Fibroblast of mammary gland (primary cell): ENCODE measurements at places on chromosomes 16 and 17.
A peak's percentile ranks its signal among the peaks of the same experiment; 100 is the strongest.

GRCh38 chr17:9859781-9860180, 34.1 kb downstream of the GLP2R start:
- DNase-seq: no peak

- no peak for DNase-seq
Measured at GRCh38 chr17:48598736-48599135, 5.2 kb upstream of the HOXB5 start.

DNA sequence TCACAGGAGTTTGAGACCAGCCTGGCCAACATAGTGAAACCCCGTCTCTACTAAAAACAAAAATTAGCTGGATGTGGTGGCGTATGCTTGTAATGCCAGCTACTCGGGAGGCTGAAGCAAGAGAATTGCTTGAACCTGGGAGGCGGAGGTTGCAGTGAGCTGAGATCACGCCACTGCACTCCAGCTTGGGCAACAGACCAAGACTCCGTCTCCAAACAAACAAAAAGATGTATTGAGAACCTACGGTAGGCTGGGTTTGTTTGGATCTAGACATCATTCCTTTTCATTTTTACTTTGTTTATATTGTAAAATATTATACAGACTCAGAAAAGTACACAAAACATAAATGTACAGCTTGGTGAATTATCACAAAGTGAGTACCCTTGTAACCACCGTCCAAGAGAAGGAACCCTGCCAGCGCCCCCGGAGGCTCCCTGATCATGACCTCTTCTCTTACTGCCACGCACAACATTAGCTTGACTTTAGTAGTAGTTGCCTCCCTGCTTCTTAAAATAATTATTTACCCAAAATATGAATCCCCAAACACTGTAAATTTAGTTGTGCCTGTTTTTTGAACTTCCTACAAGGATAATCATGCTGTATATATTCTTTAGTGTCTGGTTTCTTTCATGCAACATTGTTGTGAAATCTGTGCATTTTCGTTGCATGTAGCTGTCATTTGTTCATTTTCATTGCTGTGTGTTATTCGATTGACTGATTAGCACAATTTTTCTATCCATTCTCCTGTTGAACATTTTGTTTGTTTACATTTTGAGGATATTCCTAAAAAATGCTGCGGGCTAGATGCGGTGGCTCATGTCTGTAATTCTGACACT, 56.5 kb downstream of the KSR1 start:
- DNase-seq: no peak

DNA sequence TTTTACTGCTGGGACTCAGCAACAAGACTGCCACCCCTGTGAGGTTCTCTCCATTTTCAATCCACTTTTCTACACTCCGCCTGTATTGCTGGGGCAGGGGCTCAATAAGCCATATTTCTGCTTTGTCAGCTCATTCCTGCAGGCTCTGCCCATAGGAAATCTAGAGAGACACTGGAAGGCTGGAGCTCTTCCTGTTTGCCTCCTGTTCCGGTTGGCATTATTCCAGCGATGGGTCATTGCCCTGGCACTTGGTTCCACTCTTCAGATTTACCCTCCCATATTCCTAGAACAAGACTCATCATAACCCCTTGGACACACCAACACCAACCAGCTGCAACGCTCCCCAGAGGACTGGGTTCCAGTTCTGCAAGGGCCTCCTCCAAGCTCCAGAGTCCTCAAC, 210.4 kb downstream of the CA10 start:
- no peak for DNase-seq

DNA sequence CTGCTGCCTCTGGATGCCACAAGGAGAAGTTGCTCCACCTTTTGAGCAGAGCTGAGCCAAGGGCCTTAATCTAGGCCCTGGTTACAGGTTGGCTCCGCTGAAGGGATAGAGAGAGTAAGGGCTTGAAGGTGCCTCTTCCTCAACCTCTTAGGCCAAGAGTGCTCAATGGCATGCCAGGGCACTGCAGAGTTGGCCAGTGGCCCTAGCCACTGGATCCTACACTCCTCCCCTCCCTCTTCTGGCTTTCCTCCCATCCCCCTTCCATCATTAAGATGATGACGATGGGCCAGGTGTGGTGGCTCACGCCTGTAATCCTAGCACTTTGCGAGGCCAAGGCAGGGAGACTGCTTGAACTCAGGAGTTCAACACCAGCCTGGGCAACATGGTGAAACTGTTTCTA, 50.5 kb downstream of the MYO18A start:
- DNase-seq: no peak

GRCh38 chr17:16589097-16589969, 20.3 kb upstream of the ZNF287 start:
- peak; percentile 79 for DNase-seq

DNA sequence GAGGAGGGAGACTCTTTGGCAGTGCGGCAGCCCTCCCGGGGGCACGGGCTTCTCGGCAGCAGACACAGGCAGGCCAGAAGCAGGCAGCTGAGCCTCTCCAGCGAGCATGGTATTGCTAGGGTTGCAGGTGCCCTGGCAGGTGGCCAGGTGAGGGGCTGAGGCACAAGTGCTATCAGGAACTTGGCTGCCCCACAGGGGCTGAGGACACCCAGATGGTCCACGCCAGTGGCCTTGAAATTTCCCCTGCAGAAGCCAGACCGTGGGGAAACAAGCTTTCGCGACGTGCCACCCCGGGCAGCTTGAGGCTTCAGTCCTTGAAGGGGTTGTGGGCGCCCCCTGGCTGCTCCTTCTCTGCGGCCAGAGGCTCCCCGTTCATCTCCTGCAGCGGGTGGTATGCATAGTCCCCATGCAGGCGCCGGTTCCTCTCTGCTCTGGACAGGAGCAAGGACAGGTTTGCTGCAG, 8.5 kb downstream of the NAGPA start:
- DNase-seq: no peak

GRCh38 chr17:20955427-20956323, 87.1 kb downstream of the USP22 start:
- DNase-seq: peak; percentile 77

DNA sequence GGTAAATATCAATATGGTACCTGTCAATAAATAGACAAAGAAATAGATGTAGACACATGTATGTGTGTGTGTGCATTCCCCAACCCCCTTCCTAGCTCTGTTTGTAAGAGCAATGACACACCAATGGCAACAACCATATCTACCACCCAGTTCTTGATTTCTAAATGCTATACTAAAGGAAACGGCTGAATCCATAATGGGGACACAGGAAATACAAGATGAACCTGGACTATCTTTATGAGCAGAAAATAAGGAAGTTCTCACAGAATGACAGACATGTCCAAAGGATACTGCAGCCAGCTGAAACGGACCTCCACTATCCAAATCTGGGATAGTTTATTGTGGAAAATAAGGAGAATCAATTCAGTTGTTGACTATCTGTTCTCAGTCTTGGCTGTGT, 75.3 kb downstream of the MYO1D start:
- no peak for DNase-seq

- DNase-seq: no peak
Measured at GRCh38 chr16:85626191-85626981, 13.3 kb downstream of the GSE1 start.

GRCh38 chr17:29614349-29615047, 8.2 kb downstream of the CORO6 start:
- no peak for DNase-seq

- DNase-seq: no peak
Measured at GRCh38 chr17:41944943-41945342, 14.5 kb downstream of the ODAD4 start.

- DNase-seq: no peak
Measured at GRCh38 chr17:47009759-47010594, 30.9 kb upstream of the RPRML start.

DNA sequence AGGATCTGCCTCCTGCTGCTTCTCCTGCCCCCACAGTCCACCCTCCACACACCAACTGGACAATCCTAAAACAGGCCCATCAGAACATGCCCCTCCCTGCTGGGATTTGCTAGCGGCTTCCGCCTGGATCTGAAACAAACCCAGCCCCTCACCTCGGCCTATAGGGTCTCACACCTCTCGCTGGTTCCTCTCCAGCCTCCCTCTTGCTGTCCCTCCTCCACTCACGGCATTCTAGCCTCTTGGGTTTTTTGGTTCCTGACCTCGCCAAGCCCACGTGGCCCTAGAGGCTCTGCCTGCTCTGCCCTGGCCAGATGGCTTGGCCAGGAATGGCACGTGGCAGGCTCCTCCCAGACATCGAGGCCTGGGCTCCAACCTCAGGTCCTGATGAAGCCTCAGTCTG, 15.7 kb upstream of the MTSS2 start:
- no peak for DNase-seq

DNA sequence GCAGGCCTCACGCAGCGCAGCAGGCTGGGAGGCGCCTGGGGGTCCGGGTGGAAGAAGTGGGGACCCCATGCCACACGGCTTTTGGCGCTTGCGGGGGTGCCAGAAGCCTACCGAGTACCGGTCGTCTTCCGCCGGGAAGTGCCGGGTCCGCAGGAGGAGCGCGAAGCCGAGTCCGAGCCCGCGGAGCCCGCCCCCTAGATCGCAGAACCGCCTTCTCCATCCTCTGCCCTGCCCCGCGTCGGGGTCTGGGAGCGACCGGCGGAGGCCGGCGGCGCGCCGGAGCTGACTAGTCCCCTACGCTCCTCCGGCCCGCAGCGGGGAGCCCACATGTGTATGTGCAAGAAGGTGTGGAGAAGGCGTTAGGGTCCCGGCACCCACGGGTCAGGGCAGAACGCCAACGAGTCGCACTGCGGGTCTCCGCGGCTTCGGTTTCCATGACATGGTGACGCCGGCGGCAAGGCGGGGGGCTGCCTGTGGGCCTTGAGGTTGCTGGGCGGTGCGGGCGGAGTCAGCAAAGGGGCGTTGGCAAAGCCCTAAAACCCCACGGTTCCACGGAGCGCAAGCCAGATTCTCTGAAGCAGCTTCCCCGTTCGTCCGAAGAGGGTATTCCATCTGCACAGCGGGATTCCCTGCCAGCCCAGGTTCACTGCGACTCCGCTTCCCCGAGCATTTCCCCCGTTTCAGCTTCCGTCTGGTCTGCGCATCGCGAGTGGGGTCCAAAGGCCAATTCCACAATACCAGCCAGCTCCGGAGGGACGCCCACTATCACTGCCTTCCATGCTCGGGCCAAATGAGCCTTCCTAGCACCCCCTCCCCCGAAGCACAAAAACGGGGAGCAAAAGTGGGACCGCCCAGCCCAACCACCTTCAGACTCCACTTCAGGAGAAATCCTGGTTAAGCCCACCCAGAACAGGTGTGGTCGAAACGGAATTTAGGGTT, 2.3 kb upstream of the LHX1 start:
- DNase-seq: no peak

DNA sequence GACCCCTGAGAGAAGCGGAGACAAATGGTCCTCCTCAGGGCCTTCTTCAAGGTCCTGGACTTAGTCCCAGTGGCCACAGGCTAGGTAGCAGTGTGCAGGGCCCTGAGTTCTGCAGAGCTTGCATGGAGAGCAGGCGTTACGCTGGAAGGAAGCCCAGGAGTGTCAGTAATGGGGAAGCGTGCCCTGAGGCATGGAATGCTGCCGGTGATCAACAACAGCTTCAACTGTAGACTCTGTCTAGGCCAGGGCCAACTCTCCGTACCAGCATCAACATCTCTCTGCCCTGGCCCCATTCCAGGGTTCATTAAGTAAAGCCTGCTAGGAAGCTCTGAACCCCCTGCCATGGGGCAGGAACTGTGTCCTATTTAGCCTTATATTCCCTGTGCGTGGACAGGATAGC, 568 bp upstream of the TNK1 start:
- no peak for DNase-seq

DNA sequence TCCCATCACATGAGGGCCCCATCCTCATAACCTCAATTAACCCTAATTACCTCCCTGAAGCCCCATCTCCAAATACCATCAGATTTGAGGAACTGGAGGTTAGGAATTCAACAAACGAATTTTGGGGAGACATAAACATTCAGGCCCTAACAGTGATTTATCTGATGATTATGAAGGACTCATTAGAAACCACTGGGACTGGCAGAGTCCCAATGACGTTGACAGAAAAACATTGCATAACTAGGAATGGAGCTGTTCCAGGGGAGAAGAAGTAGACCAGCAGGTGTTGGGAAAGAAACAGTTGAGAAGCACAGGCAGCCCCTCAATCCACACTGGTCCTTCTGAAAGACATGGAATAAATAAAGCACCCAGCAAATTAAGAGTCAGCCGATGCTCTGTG, 282.0 kb downstream of the MAP2K4 start:
- peak; percentile 36 for DNase-seq

- DNase-seq: no peak
Measured at GRCh38 chr16:17029602-17030350, 441.0 kb downstream of the XYLT1 start.

DNA sequence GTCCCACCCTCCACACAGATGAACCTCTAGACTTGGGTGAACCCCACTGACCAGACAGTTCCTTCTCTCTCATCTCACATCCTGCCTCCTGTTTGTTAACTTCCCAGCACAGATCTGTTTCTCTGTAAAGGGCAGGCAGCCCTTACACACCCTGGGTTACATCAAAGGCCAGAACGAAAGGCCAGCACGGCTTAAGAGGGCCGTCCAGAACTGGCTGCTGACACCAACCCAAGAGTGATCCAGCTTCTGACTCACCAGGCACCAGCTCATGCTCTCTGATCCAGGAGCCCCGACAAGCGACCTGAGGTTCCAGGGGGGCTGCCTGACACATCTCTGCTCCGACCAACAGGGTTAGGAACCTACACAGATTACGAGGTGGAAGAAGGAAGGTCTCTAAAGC, 86.9 kb downstream of the MRM3 start:
- peak; percentile 95 for DNase-seq

DNA sequence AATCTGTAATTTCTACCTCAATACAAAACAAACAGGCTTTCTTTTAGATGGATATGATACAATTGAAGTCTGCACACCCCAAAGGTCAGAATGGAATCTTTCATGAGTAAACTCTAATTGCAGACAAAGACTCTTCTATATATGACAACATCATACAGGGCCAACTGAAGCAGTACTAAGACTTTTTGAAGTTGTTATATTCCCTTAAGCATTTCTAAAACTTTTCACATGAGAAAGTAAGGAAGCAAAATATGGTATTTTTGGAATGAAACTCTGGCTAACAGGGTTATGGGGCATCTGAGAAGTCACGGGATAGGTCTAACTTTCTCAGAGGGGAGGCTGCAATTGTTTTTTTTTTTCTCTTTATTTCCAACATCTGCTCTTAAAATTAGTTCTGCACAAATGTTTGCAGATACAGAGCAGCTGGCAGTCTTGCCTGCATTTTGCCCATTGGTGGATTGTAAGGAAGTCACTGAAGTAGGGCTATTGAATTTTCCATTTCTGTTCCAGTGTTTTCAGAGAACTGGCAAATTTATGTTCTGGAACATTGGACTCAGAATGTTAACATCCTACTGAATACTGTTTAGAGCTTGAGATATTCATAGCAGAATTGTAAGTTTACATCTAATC, 59.1 kb downstream of the SSH2 start:
- no peak for DNase-seq
